ENCODE measurements at places on chromosomes 2 and 18.

DNA sequence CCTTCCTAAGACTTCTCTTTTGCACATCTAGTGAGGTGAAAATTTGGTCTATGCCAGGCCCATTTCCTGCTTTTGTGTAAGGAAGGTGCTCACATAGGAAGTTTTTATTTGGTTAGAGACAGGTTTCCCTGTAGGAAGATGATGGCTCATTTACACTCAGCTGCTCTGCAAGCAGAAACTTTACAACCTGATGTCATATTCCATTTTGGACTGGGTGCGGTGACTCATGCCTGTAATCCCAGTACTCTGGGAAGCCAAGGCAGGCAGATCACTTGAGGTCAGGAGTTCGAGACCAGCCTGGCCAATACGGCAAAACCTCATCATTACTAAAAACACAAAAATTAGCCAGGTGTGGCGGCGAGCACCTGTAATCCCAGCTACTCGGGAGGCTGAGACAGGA is 35.8 kb downstream of the CASP10 start:
- DNase-seq: no peak

DNA sequence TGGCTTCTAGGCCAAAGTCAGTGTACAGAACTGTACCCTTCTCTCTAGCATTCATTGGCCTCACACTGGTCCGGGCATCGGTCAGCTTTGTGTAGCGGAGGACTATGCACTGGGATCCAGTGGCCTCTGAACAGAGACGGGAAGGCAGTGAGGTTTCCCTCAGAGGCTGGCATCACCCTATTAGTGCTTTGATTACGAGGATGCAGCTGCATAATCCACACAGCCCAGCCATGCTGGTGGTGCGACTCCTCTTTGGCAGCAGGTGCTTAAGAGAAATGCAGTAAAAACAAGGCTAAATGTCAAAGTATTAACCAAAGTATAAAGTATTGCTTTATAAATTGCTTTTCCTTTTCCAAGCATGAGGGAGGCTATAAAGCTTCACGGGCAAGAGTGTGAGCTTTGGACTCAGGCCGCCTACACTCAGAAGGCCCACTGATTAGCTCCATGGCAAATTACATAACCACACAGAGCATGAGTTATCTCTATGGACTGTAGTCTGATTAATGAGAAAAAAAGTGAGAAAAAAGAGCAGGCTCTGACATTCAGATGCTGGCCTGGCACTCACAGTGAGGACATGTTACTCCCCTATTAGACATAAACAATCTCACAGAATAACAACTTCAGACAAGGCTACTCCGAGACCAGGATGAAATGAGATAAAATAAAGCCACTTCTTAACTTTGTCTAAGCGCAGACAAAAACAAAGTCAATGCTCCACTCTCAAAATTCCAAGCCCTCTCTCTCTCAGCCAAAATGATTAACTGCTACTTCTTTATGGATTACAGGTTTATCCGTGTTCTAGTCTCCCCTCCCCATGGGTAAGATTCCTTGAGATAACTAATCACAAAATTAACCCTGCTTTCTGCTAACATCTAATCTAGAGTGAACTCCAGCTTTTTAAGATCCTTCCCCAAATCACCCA is 6.4 kb upstream of the CRYGC start:
- DNase-seq: no peak

DNA sequence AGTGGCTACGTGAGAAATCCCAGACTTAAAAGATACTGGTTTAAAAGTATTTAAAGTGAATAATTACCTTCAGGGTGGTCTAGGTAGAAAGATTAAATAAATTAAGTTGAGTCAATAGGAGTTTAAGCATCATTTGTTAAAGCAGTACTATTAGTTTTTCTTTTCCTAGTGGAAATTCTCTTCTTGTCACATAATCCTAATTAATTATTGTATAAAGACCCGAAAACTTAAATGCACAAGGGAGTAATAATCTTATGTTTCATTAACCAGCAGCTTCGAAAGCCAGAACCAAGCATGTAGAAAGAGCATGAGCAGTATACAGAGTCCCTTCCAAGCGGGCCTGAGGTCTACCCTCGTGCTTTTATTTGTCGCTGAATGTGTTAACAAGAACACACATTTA is 90.2 kb upstream of the SKOR2 start:
- DNase-seq: no peak

- no peak for DNase-seq
Measured at GRCh38 chr2:233351423-233351822, 2.9 kb upstream of the DGKD start.

- no peak for DNase-seq
Measured at GRCh38 chr18:23721696-23722480, 32.6 kb downstream of the LAMA3 start.

Measured in HS-5 (cell line).